T-helper 22 cell (primary cell): ENCODE measurements at places on chromosomes 1 and 21.

- no peak for DNase-seq
These were observed 24.3 kb upstream of the RSBN1 start for GRCh38 chr1:113836534-113836933.

DNA sequence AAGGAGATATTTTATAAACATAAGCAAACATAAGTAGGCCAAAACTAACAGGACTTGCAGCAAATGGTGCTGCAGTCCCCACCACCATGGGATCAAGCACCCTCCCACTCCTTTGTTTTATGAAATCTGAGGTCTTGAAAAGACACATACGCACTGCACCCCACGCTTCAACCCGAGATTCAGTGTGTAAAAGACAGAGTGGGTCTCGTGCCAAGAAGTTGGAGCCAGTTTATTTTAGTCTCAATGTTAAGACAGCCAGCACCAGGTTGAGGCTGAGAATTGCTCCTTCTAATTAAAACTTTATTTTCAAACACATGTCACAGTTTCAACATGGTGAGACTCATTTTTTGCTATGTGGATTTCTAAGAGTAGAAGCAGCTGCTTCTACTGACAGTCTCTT lies 139.1 kb upstream of the TIAM1 start:
- no peak for DNase-seq

DNA sequence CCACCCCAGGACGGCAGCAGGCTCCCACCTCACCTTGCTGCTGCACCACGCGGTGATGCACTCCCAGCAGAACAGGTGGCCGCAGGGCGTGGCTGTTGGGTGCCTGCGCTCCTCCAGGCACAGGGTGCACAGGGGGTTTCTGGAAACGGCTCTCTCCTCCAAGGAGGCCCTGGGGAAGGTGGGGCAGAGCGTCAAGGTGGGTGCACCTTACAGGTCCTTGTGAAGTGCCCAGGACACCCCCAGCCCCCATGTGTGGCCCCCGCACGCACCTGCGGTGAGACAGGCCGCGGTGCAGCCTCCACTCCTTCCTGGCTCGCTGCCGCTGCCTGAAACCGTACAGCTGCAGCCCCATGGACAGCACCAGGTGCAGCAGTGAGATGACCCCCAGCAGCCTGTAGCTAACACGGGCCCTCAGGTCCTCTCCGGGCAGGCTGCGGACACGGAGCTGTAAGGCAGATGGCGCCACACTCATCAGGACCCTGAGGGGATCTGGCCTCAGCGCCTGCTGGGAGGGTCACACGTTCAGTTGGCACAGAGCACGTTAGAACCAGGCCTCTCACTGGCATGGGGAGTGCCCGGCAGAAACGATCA lies 5.8 kb downstream of the PEX10 start:
- DNase-seq = no peak

- no peak for DNase-seq
These were observed 128.8 kb downstream of the KCNJ6 start for GRCh38 chr21:37787456-37787855.

DNA sequence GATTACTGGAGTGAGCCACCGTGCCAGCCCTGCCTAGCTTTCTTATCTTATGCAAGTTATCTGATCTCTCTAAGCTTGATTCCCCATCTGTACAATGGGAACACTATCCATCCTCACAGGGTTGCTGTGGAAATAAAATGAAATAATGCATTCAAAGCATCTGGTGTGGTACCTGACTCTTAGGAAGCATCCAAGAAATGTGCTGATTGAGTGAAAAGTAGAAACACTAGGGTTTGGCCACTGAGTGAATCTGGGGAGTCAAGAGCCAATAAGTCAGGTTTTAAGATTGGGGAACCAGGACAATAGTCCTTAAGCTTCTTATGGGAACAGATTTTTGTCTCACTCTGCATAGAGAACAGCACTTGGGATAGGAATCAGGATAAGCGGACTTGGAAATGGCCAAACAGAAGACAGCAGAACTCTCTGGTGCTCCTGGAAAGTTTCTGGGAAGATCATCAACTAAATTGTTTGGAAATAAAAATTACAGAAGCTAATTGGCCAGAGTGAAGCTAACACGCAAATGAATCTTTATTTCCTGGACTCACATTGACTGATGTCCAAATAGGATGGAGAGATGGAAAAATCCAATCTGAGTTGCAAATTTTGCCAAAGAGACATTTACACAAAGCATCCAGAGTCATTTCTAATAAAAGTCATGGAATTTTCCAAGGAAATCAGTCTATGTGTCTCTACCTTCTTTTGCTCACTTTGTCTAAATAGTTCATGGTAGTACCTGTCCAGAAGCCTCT lies 3.3 kb downstream of the PAFAH2 start:
- no peak for DNase-seq

- no peak for DNase-seq
These were observed 51.2 kb downstream of the B3GALT5 start for GRCh38 chr21:39663742-39664492.

GRCh38 chr21:35517865-35518264 lies 468.8 kb upstream of the RUNX1 start:
- DNase-seq = no peak

DNA sequence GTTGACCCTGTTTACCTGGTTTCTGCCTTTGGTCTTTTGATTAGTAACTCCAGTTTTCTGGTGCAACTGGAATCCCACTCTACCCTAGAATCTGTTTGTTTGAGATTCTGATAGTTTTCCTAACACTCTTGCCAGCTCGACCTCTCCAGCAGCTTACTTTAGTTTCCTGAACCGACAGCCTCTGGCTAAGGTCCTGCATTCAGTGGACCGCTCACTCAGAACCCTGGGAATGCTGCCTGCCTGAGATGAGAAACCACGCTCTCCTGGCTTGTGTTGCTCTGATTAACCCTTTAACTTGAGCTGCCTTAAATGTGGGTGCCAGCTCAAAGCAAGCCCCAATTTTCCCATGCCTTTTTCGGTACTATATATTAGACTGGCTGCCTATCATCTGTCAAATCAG lies 45.3 kb upstream of the SIPA1L2 start:
- DNase-seq = no peak

DNA sequence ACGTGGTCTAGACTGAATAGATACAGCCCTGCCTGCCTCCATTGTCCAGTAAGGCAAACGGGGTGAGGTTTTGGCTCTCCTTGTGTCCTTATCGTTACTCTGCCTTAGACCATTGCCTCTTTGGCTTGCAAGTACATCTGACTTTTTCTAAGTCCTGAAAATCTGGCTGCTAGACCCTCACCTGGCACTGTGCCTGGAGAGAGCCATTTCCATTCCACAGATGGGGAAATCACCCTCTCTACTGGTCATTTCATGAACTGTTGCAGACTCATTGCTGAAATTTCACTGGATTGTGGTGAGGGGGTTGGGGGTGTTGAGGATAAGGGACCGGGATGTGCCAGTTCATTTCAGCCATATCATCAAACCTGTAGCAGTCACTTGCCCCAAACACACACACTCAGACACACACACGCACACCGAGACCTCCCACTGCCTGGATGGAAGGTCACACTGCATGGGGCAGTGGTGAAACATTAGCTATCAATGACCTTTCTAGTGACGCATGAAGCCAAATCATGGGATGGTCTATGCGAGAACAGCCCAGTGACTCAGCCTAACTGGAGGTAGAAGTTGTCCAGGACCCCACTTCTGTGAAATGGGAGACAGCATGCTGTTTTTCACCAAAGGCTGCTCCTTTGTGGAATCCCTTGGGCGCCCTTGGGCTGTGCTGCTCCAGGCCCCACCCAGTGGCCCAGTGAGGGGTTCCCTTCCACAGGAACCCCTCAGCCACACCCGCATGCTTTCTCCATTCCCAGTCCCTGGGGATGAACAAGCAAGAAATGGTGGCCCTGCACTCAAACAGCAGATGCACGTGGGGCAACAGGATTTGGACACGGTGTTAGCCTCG lies 34.9 kb upstream of the VASH2 start:
- DNase-seq = no peak

DNA sequence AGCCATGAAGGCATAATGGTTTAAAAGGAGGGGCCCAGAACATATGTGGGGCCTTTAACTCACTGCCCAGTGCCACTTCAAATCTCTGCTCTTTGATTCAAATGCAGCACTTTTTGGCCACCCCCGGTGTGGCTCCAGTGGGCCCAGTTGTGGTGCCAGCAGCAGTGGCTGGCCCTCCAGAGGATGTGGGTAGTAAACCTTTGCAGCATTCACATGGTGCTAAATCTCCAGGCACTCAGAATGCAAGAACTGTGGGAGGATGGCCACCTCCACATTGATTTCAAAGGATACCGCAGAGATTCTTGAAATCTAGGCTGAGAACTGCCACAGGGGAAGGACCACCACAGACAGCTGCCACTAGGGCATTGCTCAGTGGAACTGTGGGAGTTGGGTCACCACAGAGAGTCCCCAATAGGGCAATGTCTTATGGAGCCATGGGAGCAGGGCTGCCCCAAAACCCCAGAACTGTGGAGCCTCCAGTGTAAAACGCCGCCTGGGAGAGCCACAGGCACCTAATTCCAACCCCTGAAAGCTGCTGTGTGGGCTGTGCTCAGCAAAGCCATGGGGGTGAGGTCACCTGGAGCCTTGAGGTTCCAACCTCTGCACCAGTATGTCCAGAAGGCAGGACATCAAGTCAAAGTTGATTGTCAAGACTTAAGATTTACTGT lies 6.6 kb upstream of the ADAM30 start:
- no peak for DNase-seq

DNA sequence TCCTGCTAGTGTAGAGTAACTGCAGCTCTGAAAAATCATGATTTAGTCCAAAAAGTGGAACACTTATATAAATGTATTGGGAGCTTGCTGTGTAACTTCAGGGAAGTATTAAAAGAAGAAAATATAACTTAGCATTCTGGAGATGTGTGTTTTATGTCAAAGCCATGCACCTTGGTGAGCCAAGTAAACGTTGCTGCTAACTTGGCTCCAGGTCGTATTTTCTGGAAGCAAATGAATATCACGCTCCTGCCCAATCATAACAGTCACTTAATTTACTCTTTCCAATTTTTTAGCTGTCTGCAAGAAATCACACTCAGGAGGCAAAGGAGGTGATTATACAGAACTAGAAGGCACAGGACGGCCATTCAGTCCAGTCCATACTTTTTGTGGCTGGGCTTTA lies 61.1 kb downstream of the DOP1B start:
- no peak for DNase-seq

DNA sequence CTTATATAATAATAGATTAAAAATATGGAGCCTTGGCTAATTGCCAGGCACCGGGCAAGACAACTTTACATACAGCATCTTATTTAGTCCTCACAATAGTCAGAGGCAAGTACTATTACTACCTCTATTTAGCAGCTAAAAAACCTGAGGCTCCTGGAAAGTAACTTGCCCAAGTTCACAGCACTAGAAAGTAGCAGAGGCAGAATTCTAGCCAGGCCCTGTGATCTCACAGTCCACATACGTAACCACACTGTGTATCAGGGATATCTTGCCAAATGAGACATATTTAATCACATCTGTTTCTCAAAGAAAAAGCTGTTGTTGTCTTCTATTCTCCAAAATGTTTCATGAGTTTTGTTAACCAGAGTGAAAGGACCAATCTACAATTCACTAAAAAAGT lies 378.5 kb downstream of the PLPP3 start:
- DNase-seq = no peak

DNA sequence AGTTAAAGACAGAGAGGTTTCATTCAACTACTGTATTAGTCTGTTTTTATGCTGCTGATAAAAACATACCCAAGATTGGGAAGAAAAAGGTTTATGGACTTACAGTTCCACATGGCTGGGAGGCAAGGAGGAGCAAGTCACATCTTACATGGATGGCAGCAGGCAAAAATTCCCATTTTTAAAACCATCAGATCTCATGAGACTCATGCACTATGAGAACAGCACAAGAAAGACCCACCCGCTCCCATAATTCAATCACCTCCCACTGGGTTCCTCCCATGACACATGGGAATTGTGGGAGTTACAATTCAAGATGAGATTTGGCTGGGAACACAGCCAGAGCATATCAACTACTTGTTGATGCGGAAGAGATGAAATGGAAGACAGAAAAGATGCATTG lies 9.2 kb downstream of the GPR161 start:
- no peak for DNase-seq

DNA sequence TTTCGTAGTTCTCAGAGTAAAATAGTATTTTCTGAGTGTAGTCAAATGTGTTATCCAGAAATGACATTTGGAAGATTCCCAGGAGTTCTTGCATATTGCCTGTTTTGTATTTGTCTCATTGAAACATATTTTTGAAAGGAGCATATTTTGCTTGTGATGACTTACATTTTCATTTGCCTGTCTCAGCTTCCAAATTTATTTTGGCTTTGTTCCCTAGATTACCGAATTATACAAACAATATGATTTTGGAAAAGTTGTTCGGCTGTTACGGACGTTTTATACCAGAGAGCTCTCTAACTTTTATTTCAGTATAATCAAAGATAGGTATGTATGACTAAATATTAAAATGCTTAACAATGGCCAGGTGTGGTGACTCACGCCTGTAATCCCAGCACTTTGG lies 46.0 kb downstream of the IARS2 start:
- no peak for DNase-seq

- no peak for DNase-seq
These were observed 168.5 kb downstream of the ACTL8 start for GRCh38 chr1:17923666-17924065.

GRCh38 chr21:34176448-34176847 lies 103.1 kb downstream of the MRPS6 start:
- no peak for DNase-seq

- DNase-seq = no peak
These were observed 31.0 kb upstream of the IL19 start for GRCh38 chr1:206739411-206740076.

DNA sequence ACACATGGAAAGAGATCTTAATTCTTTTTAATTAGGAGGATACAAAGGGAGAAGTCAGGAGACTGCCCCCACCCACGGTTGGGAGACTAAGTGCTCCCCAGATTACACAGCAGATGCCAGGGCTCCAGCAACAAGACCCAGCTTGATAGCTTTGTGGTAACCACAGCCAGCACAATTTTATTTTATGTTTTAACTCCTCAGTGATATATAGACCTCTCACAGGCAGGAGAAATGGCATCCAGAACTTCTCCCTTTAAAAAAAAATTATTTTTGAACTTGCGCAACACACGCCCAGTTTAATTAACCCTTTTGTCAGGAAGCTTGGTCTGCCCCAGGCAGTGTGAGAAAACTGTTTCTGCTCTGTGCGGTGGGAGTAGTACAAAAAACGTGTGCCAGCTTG lies 62.6 kb upstream of the ACOT11 start:
- DNase-seq = no peak
